Tibial nerve (tissue), 4 donors: ENCODE measurements at places on chromosomes 2 and 18.

DNA sequence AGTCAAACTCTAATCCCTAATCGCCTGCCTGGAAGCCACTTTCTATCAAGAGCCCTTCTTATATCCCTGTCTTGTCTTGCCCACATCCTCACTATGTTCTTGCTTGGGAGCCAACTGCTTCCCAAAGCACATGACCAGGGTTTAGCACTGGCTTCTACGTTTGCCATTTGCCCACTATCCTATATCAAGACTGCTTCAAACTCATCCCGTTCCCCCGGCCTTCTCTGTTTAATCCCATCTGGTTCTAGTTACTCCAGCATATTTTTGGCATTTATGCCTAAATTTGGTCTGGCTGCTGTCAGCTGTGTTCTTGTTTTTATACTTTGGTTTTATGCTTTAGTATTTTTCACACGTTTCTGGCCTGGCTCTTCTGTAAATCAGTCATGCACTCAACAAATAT lies 40.2 kb downstream of the POLR1A start:
- DNase-seq = peak; percentile 26

- no peak for DNase-seq
Measured at GRCh38 chr2:134932864-134933526, 14.4 kb downstream of the CCNT2 start.

DNA sequence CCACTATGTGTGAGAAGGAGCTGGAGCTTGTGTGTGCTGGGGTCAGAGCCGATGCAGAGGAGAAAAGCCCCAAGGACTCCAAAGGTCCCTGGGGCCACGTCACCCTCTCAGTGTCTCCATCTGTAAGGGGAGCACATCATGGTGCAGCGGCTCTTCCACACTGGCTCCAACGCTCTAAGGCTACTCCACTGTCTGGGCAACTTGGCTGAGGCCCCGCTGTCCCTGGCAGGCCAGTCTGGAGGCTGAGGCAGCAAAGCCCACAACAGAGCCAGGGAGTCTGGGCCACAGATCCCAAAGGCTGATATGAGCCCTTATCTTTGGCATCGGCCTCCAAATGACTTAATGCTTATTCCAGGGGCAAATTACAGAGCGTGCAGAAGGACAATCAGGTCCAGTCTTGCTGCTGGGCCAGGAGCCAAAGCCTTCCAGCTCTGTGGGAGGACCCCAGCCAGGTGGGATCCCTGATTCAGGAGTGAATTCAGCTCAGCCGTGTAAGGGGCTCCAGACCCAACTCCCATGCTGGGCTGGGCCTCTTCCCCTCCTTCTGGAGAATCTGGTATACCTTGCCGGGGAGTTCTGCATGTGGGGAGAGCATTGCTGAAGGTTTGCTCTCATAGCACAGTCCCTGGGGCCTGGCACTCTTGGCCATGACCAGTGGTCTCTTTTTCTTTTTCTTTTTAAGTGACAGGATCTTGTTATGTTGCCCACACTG lies 1.8 kb upstream of the DUSP2 start:
- no peak for DNase-seq

DNA sequence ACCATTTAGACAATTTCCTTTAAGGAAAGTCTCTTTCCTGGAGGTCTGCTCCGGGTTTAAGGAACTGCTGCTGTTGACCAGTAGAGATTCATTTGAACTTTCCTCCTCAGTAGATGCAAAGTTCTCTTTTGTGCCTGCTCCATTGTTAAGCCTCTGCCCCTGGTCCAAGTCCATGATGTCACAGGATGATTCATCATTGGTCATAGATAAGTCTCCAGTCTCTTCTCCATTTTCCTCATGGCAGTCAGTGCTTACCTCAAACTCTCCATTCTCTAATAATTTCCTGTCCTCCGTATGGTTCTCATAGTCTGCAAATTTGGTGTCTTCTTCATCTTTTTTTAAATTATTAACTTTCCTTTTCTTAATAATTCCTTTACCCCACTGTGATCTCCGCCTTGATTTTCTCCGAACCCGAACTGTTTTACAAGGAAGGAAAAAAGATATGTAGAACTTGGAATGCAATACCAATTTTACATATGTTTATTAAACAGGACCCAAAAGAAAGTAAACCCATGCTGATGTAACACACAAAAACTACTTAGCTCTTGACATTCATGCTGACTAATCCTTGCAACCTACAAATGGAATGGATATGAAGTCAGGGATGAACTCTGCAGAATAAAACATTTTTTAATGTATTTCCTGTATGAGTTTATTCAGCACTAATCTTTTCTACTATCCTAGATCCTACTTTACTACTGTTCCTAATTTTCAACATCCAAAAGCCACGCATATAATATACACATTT lies 169.1 kb downstream of the ATAD2B start:
- no peak for DNase-seq

- DNase-seq = no peak
Measured at GRCh38 chr18:75066936-75067335, 142.0 kb downstream of the PTGR3 start.

DNA sequence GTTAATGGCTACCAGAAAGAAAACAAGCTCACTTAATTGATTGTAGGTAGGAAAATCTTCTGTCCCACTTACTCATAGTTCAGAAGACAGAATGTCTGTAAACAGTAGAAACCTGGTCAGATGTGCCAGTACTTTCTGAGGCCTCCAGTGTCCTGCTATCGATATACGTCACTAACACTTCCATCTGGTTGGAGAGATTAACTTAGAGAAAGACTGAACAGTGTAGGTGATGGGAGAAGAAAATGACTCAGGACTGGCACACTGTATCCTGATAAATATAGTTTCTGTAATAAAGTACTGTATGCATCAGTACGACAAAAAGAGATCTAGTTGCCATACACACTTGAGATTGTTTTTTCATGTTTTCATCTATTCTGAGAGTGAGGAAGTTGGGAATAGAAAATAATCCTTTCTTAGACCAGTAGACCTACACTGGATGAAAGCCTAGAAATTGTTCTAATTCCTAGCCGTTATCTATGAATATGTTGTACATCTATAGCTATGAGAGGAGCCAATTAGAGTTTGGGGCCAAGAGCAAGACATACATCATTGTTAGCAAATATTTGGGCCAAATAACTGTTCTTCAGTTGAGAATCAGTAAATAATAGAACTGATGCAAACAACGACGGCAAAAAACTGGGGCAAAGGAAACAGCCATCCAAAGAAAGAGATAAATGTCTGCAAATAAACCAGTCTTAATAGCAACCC lies 105.9 kb downstream of the NAT8 start:
- DNase-seq = no peak

DNA sequence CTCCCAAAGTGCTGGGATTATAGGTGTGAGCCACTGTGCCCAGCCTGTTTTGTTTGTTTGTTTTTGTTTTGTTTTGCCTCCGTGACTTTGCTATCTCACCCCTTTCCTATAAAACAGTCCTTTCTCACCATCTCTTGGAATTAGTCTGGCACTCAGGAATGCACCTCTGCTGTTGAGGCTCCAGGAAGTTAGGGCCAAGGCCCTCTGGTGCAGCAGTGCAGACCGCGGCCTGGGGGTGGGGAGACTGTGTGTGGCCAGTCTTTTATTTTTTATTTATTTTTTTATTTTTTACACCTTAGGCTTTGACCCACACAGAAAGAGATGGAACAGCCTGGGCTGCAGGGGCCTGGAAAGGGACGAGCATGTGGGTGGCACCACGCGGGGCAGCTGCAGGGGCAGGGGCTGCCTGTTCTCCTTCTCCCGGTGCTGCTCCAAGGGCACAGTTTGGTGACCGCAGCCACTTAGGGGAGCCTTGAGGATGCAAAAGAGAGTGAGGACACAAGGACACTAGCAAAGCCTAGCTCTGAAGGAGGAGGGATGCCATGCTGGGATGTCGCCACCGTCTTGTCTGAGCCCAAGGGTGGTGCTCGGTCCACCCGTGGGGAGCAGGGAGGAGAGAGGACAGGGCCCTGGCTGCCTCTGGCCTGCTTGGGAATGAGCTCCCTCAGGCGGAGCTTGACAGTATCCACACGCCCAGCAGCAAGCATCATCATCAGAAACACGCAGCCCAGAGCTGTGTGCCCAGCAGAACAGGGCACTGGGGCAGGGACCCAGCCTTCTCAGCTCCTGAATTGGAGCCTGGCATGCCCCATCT lies 19.4 kb upstream of the ALPI start:
- no peak for DNase-seq

DNA sequence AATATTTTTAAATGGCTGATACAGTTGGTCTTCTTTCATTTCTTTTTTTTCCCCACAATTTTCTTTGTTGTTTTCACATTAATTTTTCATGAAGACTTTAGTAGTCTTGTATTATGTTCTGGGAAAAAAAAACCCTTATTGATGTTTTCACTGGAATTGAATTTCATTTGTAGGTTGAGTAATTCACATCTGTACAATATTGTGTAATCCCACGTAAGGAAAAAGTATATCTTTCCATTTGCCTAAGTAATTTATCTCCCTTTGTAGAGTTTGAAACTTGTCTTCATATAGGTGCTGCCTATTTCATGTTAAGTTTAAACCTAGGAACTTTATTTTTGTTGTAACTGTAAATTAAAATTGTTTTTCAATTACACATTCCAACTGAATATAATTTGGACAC lies 2.0 kb downstream of the DNAJC27 start:
- no peak for DNase-seq

- DNase-seq = no peak
Measured at GRCh38 chr2:108228537-108228936, 11.2 kb upstream of the SULT1C3 start.

GRCh38 chr18:11864471-11864870 lies 13.3 kb downstream of the CHMP1B start:
- no peak for DNase-seq

- DNase-seq = no peak
Measured at GRCh38 chr2:30663321-30663720, 143.9 kb downstream of the CAPN13 start.
